Left renal pelvis (tissue), 4 donors: ENCODE measurements at places on chromosomes 2 and 18. TPM values are rescaled to one million over a fixed set of nuclear protein-coding genes. Genes with fewer than 3 reads are reported as not detected.

Gene DPYSL5
- polyA plus RNA-seq, result 2.3 TPM

Gene B3GNT7
- 3.3 TPM for polyA plus RNA-seq

Gene MAL
- polyA plus RNA-seq, result 329 TPM

Gene RALB
- polyA plus RNA-seq, result 74.3 TPM

Gene TMEM247
- polyA plus RNA-seq, result not detected

Gene MRO
- polyA plus RNA-seq, result 3.0 TPM

Gene DCDC2C
- polyA plus RNA-seq, result 0.72 TPM

- no peak for DNase-seq
These were observed 65.2 kb downstream of the ZEB2 start for GRCh38 chr2:144454466-144455287.

GRCh38 chr2:205013586-205013985 lies 468.3 kb downstream of the PARD3B start:
- DNase-seq, result no peak

DNA sequence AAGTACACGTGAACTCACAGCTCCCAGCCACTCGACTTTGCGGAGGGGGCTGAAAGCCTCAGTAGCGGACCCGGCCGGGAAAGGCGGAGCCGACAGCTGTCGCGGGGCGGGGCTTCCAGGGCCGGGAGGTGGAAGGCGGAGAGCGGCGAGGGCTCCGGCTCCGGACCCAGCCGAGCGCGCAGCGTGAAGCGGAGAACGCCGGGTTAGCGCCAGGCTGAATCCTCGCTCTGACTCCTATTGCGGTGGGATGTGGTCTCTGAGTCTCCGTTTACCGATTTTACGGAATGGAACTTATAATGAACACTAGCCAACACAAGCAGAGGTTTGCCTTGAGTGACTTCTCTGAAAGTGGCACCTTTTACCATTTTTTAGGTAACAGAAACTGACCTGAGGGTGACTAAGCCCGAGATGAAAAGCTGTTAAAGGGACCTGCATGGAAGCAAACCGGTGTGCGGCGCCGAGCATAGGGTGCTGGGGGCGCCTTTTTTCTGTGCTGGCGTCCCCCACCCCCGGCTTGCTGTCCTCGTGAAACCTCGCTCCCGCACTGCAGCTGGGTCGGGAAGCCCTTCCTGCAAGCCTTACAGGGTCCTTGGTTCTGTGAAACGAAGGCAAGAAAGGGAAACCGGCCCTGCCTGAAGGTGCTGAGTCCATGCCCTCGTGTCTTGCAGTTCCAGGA lies 72.9 kb downstream of the EN1 start:
- DNase-seq, result no peak

DNA sequence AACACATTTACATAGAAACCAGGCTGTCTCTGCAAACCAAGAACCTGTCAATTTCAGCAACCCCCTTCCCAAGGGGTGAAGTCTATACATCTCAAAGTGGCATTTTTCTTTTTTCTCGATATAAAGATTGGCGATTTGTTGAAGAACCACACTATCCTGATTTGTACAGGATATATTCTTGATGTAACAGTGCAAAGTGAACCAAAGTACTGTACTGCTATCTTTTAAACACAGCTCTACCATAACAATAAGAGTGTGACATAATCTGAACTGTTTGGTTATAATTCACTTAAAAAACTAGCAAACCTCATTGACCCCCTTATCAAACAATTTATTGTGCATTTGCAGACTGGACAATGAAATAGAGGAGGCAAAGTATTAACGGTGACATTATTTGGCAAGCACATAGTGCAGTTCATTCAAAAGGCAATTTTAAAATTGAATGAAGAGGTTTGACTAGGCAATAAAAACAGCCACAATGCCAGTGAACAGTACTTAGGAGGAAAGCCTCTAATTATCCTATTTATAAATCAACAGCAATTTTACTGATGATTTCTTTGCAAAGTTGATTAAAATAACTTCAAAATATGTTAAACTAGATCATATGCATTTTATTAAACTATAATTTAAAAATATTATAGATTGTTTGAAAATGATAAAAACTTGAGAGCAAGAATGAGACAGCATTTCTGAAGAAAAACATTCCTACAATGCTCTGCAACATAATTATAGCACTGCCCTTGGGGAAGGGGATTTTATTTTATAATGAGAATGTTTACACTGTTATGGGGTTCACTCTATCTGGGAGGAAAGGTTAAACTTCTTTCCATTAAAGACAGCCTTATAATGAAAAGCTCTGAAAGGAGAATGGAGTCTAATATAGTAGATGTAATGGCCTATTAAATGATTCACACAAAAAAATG lies 440.9 kb downstream of the ZEB2 start:
- DNase-seq, result no peak

DNA sequence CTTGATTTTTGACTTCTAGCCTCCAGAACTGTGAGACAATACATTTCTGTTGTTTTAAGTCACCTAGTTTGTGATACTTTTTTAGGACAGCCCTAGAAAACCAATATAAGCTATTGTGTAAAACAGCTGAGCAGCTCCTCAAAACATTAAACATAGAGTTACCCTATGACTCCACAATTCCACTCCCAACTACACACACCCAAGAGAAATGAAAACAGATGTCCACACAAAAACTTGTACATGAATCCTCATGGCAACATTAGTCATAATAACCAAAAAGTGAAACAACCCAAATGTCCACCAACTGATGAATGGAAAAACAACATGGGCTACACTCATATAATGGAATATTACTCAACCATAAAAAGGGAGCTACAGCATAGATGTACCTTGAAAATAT lies 32.6 kb downstream of the TNS1 start:
- no peak for DNase-seq

GRCh38 chr2:113972766-113973165 lies 82.9 kb downstream of the ACTR3 start:
- DNase-seq, result no peak

DNA sequence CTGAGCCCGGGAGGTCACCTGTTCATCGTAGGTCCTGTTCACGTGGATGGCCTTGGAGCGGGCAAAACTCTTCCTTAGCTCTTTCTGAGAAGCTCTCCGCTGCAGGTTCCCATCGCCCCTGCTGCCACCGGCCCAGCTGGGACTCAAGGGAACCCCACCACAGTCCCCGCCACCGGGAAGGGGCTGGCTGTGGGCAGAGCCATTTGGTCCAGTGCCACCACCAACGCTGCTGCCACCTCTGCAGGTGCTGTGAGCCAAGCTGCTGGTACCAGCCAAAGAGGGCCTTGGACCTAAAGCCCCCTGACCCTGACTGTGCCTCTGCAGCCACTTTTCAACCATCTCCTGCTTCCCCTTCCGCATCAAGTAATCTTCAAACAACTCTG lies 586 bp downstream of the PDE11A start:
- DNase-seq, result no peak

GRCh38 chr18:1232867-1233266 lies 328.2 kb downstream of the ADCYAP1 start:
- no peak for DNase-seq

DNA sequence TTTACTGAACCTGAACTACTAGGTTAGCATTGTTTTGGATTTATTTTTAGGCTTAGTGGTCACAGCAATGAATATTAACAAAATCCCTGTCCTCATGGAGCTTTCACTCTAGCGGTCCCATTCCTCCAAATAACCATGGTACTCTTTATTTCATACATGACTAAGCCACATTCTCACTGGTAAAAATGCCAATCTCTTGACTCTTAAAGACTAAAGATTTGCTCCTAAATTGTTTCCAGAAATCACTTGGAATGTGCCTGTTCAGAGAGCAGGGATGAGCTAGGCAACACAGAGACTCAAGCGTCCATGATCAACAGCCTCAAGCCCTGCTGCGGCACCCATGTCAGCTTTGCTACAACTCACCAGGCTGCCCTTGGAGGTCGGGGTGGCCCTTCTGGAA lies 13.5 kb downstream of the LMAN1 start:
- no peak for DNase-seq

- DNase-seq, result no peak
These were observed 14.9 kb downstream of the ITGA6 start for GRCh38 chr2:172442072-172442895.

DNA sequence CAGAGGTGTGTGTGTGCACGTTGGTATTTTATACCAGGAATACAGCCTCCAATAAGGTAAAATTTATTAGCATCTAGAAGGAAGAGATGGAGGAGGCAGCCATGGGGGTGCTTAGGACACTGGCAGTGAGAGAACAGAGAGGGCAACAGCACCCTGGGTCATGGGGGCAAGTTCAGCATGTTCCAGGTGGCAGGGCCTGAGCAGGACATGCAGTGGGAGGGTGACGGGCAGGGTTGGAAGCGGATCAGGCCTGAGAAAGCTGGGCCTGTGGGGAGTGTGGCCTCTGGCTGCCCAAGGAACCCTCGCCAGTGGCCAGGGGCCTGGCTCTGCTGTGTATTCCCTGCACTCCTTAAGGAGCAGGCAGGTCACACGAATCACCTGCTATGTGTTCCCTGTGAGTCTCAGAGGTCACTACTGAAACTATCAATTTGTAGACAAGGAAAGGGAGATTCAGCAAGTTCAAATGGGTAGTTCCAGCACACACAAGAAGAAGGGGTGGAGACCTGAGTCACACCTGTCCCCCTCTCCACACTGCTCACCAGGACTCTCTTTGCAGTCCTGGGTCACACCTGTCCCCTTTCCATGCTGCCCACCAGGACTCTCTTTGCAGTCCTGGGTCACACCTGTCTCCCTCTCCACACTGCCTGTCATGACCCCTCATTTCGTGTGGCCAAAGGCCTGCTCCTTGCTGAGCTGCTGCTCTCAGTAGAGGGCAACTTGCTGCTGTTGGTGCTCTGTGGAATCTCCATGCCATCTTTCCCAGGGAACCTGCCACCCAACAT lies 463.9 kb upstream of the HS6ST1 start:
- no peak for DNase-seq

DNA sequence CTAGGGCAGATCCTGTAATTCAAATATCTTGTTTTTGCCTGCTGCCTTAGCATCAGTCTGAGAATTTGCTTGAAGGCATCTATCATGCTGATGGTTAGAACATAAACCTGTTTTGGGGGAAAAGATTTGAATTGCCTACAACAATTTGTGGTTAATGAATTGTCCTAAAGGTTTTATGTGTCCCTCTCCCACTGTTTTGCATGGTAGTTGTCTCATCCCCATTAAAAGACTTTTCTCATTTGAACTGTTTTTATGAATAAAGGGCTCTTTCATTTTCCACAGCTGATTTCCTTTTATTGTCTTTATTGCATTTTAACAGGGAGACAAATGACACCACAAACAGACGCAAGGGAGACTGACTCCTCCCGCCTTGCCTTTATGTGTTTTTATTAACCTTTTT lies 275.6 kb downstream of the PIK3C3 start:
- DNase-seq, result no peak

DNA sequence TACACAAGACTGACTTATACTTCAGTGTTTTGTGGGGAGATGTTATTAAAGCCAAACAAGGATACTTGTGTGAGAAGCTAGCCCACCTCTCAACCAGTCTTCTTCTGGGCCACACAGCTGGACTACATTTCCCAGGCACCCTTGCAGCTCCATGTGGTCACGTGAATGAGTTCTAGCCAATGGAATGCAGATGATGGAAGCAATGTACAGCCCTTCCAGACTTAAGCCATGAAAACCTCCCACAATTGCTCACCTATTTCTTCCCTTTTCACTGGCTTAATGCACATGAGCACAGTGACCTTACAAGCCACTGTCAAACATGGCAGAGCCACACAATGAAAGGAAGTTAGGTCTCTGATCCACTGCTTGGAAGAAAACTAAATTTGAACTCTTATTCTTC lies 20.4 kb upstream of the FEZ2 start:
- no peak for DNase-seq

GRCh38 chr2:138421315-138421970 lies 80.1 kb upstream of the SPOPL start:
- DNase-seq, result no peak

DNA sequence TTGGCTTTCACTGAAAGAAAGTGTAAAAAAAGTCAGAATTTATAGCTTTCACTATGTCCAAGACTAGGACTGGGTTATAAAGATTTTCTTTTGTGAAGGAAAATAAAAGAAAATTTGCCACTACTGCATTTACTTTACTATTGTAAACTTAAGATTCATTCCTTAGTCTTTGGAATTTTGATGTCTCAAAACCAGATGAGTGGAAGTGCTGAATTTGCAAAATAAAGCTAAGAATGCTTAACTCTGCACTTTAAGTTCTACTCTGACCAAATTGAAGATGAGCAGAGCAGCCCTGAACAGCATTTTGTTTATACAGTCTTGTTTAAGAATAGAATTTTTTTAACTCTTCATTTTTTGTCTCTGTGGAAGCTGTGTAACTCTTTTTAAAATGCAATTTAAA lies 102.4 kb downstream of the ICA1L start:
- DNase-seq, result no peak

DNA sequence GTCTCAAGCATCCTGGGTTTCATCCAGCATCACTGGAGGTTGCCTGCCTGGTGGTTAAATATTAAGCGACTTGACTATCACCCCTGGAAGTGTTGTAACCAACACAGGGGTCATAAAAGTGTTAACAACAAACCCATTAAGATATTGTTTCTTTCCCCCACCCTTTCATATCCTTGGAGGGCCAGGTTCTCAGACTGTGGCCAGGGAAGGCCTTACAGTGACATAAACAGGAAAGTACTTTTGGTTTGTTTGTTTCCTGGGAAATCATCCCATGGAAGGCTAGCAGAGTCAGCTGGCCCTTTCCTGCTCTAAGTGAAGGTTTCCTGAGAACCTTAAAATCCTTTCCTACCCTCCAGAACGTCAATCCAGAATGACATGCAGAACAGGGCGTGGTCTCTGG lies 160.9 kb downstream of the CLIP4 start:
- no peak for DNase-seq

DNA sequence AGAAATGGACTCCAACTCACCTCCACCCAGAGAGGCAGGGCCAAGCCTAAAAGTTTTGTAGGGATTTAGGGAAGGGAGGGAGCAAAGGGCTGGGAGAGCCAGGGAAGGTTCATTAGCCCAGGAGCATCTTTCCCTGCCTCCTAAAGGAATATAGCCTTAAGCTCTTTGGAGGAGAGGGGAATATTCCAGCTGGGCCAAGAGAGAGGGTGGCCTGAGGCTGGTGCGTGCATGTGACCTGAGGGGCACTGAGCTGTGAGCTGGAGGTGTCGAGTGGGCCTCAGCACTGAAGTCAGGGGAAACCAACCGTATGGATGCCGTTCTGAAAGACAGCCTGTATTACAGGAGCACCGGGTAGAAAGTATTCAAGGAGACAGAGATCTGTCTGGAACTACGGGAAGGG lies 112.6 kb downstream of the KLHL29 start:
- no peak for DNase-seq

- no peak for DNase-seq
These were observed 127.4 kb upstream of the AQP4 start for GRCh38 chr18:26992926-26993325.

- no peak for DNase-seq
These were observed 34.9 kb downstream of the MEX3C start for GRCh38 chr18:51162617-51163016.

DNA sequence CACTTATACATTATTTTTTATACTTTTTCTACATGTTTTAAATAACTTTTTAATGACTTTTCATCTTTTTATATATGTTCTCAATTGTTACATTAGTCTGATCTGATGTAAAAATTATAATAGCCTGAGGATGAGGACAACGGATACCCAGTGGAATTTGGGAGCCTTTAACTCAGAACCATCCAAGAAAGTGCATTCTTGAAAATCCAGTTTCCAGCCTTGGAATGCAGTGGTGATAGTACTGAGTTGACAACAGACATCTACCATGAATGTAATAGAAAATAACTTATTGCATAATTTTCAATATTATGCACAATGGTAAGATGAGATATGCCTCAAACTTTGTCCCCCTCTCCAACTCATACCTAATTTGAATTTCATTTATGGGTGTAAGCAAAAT lies 120.7 kb upstream of the ZC3H15 start:
- DNase-seq, result no peak

GRCh38 chr2:23418461-23418911 lies 33.5 kb downstream of the KLHL29 start:
- peak; percentile 44 for DNase-seq

GRCh38 chr2:88053934-88054781 lies 1.4 kb downstream of the KRCC1 start:
- DNase-seq, result no peak
